Activated T-helper 2 cell treated with anti-CD3 and anti-CD28 coated beads, Interferon-gamma antibody, Interleukin-2, Interleukin-4, amounts not matched to agents 10 μg/mL and 5 μg/mL and 100 μg/mL, durations not matched to agents 14 hours and 24 hours and 36 hours (primary cell): ENCODE measurements at places on chromosomes 12 and 14. TPM values are rescaled to one million over a fixed set of nuclear protein-coding genes. Genes with fewer than 3 reads are reported as not detected.

Gene DEGS2
- total RNA-seq: 0.16 and 0.41 TPM in 2 replicates

Gene IRAK3
- total RNA-seq: 0.91 and 1.2 TPM in 2 replicates

Gene KRT75
- not detected in 2 replicates for total RNA-seq

Gene RHOF
- total RNA-seq: 115 and 119 TPM in 2 replicates

Gene KCNC2
- total RNA-seq: not detected in 2 replicates

Gene CCDC38
- total RNA-seq: 0.07 TPM in 1 of 2 replicates, not detected in the other

Gene BMP4
- not detected in 2 replicates for total RNA-seq

Gene SSPN
- not detected in 2 replicates for total RNA-seq
